ENCODE measurements at places on chromosomes 11 and 22. TPM values are rescaled to one million over a fixed set of nuclear protein-coding genes. Genes with fewer than 3 reads are reported as not detected.

Gene RAG2
- total RNA-seq, result not detected

Gene CCDC81
- 0.33 TPM for total RNA-seq

DNA sequence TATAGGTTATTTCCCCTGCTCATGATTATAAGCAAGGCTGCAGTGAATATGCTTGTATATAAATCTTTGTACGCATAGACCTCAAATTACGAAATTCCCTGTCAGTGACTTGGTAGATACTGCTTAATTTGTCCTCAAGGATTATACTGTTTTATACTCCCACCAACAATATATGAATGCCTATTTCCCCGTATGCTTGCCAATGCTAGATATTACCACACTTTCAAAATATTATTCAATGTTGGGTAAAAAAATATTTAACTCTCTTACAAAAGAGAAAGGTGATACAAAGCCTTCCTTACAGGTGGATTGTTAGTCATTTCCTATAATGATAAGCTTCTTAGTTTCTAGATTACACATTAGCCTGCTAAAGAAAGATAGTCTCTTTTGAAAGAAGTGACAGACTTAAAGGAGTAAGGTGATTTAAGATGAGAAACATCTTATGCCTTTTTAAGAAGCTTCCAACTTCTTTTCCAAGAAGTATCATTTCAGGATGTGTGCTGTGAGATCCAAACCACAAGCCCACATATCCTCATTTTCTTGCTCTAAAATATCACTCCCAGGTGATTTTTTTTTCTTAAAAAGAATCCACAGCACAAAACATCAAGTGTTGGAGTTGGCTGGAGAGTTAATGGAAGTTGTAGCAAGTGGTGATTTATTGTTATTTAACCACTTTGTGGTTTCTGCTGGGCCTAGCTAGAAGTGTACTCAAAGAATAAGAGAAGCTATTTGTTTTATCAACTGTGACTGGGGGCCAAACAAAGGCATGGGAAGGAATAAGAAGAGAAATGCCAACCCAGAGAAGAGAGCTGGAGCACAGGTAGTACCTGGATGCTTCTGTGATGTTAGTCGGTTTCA is 59.2 kb downstream of the BARX2 start:
- DNase-seq, result no peak

DNA sequence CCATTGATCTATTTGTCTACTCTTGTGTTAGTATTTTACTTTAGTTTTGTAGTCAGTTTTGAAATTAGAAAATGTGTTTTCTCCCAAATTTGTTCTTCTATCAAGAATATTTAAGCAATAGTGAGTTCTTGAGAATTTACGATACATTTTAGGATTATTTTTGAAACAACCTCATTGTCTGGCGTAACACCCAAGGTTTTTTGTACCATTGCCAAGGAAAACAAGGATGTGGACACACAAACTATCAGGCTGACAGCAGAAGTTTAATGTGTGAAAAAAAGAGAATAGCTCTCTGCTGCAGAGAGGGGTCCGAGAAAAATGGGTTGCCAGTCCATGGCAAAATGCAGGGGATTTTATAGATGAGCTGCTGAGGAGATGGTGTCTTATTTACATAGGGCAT is 865.1 kb upstream of the CNTN5 start:
- no peak for DNase-seq

DNA sequence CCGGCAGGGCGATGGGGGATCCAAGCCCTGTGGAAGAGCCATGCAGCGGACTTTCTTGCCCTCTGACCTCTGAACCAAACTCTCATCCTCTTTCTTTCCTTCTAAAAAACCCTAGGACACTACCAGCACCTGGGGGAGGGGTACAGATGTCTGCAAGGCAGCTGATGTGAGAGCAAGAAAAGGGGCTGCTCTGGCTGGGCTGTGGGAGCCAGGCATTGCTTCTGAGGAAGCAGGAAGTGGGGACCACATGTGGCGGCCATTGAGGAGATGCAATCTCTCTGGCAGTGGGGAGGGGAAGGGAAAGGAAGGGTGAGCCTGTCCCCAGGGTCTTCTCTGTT is 36.0 kb downstream of the FAM83F start:
- no peak for DNase-seq
